Right atrium auricular region (tissue), 2 donors: ENCODE measurements at places on chromosomes 13 and 19. TPM values are rescaled to one million over a fixed set of nuclear protein-coding genes. Genes with fewer than 3 reads are reported as not detected.

DNA sequence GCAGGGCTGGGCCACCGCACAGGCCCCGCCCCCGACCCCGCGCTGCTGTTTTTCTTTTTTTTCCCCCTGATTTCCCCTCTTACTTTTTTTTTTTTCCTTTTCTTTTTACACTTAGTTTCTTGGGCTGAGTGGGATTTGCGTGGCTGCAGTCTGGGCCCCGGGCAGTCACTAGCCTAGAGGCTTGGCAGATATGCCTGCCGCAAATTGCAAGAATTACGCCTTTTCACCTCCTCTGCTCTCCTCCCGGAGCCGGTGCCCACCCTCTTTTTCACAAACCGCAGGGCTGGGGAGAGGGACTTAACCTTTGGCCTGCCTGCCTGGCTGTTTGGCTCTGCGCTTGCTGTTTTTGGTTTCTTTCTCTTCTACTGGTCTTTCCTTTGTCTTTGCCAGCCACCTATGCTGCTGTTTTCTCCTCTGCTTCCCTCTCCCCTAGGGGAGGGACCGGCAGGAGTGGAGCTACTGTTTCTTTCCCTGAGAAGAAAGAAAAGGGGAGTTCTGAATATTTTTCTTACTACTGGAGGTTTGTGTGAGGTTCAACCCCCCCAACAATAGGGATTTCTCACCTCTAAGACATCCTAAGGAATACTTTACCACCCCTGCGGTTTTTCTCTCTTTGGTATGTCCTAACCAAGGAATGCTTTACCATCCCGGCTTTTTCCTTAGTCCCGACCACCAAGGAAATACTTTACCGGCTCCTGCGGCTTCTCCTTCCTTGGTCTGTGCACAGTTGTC is 11.0 kb downstream of the ZNF552 start:
- H3K27me3 ChIP-seq: no peaks in the 10 kb centered on the region
- peak overlapping the region; percentile 38 for H3K4me3 ChIP-seq
- DNase-seq: no peak
- peak overlapping the region; percentile 73 for H3K27ac ChIP-seq

DNA sequence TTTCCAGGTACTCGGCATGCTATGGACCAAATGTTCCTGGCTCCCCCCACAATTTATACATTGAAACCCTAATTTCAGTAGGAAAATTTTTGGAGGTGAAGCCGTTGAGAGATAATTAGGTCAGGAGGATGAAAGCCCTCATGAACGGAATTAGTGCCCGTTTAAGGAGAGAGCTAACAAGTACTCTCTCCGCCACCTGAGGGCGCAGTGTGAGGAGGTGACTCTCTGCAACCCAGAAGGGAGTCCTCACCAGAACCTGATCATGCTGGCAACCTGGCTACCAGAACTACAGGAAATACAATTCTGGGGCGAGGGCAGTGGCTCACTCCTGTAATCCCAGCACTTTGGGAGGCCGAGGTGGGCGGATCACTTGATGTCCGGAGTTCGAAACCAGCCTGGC is 397.8 kb downstream of the SLITRK5 start:
- no peak overlapping the region for H3K27ac ChIP-seq
- H3K36me3 ChIP-seq: no peaks in the 10 kb centered on the region
- H3K27me3 ChIP-seq: no peaks in the 10 kb centered on the region

DNA sequence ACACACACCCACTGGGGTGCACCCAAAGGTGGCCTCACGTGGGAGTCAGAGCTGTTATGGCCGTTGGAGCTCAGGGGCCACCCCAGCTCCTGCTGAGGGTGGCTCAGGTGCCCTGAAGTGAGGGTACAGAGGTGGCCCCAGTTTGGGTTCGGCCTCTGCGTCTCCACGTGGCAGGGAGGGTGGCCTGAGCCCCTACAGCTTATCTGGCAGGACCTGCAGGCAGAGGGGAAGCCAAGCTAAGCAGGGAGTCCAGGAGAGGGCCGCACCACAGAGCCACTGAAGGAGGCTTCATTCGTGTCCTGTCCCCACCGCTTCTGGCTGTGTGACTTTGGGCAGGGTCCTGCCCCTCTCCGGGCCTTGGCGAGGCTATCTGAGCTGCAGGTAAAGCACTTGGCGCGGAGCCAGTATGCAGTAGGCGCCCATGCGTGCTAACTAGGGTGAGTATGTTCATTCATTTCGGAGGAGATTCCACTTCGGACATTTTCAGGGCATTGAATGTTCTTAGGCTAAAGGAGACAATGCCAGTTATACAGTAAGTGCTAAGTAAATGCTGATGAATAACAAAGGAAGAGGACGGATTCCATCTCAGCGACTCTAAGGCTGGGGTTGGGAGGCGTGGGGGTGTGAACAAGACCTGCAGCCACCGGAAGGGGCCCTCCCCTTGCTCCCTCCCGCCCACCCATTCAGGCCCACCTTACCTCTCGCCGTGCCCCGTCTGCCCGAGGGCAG is 4.9 kb downstream of the REX1BD start:
- H3K4me3 ChIP-seq: peak overlapping the region; percentile 44
- peak overlapping the region; percentile 63 for H3K27ac ChIP-seq
- H3K4me1 ChIP-seq: peaks cover 38% of the 10 kb centered on the region
- DNase-seq: no peak

- no peaks in the 10 kb centered on the region for H3K4me1 ChIP-seq
- no peak for DNase-seq
- H3K27me3 ChIP-seq: no peaks in the 10 kb centered on the region
- H3K36me3 ChIP-seq: peaks cover 81% of the 10 kb centered on the region
Observed at GRCh38 chr19:3006075-3006767, 22.9 kb downstream of the TLE2 start.

GRCh38 chr13:21672287-21672680 is 1.4 kb downstream of the FGF9 start:
- no peaks in the 10 kb centered on the region for H3K36me3 ChIP-seq
- H3K4me3 ChIP-seq: peak overlapping the region; percentile 55
- H3K4me1 ChIP-seq: no peaks in the 10 kb centered on the region
- H3K27me3 ChIP-seq: no peaks in the 10 kb centered on the region
- H3K27ac ChIP-seq: peak overlapping the region; percentile 88
- no peak for DNase-seq

DNA sequence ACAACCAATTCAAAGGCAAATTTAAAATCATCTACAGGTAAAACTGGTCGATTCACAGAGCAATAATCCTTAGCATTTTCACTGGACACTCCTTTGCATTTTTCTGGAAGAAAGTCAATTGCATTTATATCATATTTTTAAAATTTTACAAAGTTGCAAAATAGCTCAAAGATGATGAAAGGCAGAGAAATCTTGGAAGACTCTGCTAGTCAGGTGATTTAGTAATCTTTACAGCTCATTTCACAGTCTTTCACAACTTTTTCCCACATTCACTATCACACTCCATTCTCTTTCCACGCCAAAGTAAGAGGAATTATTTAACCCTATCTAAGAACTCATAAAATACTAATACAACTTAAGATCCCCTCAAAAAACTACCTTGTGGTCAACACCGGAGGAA is 1063.8 kb downstream of the EFNB2 start:
- H3K36me3 ChIP-seq: no peaks in the 10 kb centered on the region
- no peaks in the 10 kb centered on the region for H3K4me1 ChIP-seq
- no peaks in the 10 kb centered on the region for H3K27me3 ChIP-seq
- H3K4me3 ChIP-seq: no peak overlapping the region

GRCh38 chr13:65236841-65237418 is 1993.2 kb downstream of the PCDH9 start:
- no peaks in the 10 kb centered on the region for H3K4me1 ChIP-seq
- no peaks in the 10 kb centered on the region for H3K27me3 ChIP-seq
- no peaks in the 10 kb centered on the region for H3K36me3 ChIP-seq
- H3K27ac ChIP-seq: no peak overlapping the region

DNA sequence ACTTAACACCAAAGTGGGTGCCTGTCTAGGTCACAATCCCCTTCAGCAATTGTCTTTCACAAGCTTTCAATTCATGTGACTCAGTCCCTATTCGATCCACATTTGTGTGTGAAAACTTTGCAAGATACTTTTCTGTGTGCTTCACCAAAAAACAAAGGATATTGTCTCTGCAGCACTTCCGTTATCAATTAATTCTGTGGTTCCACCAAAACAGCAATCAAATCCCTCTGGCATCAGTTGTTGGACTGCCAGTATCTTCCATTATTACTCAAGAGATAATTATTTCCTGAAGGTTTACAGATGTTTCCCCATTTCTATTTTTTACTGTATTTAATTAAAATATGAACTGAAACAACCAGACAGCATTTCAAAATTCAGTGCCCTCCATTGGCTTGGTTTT is 481.4 kb downstream of the SUCLA2 start:
- no peak for DNase-seq
- H3K4me1 ChIP-seq: no peaks in the 10 kb centered on the region
- H3K36me3 ChIP-seq: no peaks in the 10 kb centered on the region
- H3K27ac ChIP-seq: no peak overlapping the region
- H3K4me3 ChIP-seq: no peak overlapping the region
- H3K27me3 ChIP-seq: no peaks in the 10 kb centered on the region

GRCh38 chr13:28031220-28031895 is 42.9 kb upstream of the URAD start:
- H3K4me3 ChIP-seq: no peak overlapping the region
- no peaks in the 10 kb centered on the region for H3K4me1 ChIP-seq
- no peaks in the 10 kb centered on the region for H3K27me3 ChIP-seq
- no peak overlapping the region for H3K27ac ChIP-seq
- DNase-seq: no peak

- H3K36me3 ChIP-seq: no peaks in the 10 kb centered on the region
- H3K4me1 ChIP-seq: no peaks in the 10 kb centered on the region
- no peaks in the 10 kb centered on the region for H3K27me3 ChIP-seq
- no peak for DNase-seq
- H3K4me3 ChIP-seq: no peak overlapping the region
Observed at GRCh38 chr13:75508002-75508548, 26.1 kb upstream of the TBC1D4 start.

- no peaks in the 10 kb centered on the region for H3K36me3 ChIP-seq
- no peak overlapping the region for H3K27ac ChIP-seq
- H3K4me1 ChIP-seq: peaks cover 9% of the 10 kb centered on the region
- H3K4me3 ChIP-seq: no peak overlapping the region
Observed at GRCh38 chr13:43884222-43884621, 4.5 kb downstream of the LACC1 start.

GRCh38 chr13:44951184-44951583 is 38.1 kb downstream of the NUFIP1 start:
- no peaks in the 10 kb centered on the region for H3K4me1 ChIP-seq
- no peak overlapping the region for H3K27ac ChIP-seq
- no peak overlapping the region for H3K4me3 ChIP-seq

- H3K4me1 ChIP-seq: no peaks in the 10 kb centered on the region
- DNase-seq: no peak
- no peaks in the 10 kb centered on the region for H3K27me3 ChIP-seq
- H3K36me3 ChIP-seq: no peaks in the 10 kb centered on the region
Observed at GRCh38 chr13:84443463-84443862, 561.2 kb upstream of the SLITRK1 start.

- H3K4me1 ChIP-seq: peaks cover 60% of the 10 kb centered on the region
- H3K27me3 ChIP-seq: no peaks in the 10 kb centered on the region
- H3K27ac ChIP-seq: no peak overlapping the region
- H3K4me3 ChIP-seq: no peak overlapping the region
- DNase-seq: no peak
- peaks cover 18% of the 10 kb centered on the region for H3K36me3 ChIP-seq
Observed at GRCh38 chr19:44645407-44646048, 1.8 kb downstream of the PVR start.

GRCh38 chr13:105285526-105285925 is 1249.9 kb downstream of the EFNB2 start:
- H3K36me3 ChIP-seq: no peaks in the 10 kb centered on the region
- DNase-seq: no peak
- no peak overlapping the region for H3K27ac ChIP-seq
- no peaks in the 10 kb centered on the region for H3K4me1 ChIP-seq

GRCh38 chr13:20190481-20191310 is 2.0 kb downstream of the GJB2 start:
- peaks cover 30% of the 10 kb centered on the region for H3K4me1 ChIP-seq
- H3K27ac ChIP-seq: no peak overlapping the region
- peaks cover 5% of the 10 kb centered on the region for H3K27me3 ChIP-seq
- DNase-seq: no peak
- H3K4me3 ChIP-seq: no peak overlapping the region

GRCh38 chr13:92137520-92137919 is 739.1 kb downstream of the GPC5 start:
- no peak overlapping the region for H3K27ac ChIP-seq
- H3K36me3 ChIP-seq: no peaks in the 10 kb centered on the region
- no peaks in the 10 kb centered on the region for H3K27me3 ChIP-seq
- H3K4me1 ChIP-seq: no peaks in the 10 kb centered on the region

DNA sequence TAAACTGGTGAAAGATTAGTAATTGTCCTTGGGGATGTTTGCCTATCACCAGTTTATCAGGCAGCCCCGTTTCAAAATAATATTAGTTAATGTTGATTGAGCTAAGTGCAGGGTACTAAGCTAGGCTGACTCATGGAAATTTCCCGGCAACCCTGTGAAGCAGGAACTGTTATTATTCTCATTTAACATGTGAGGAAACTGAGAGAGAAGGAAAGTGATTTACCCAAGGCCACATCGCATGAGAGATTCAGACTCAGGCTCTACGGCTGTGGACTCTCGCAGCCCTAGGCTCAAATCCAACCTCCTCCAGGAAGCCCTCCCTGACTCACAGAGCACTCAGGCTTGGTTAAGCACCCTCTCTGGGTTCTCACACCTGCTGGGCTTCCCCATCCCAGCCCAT is 19.7 kb downstream of the CLPTM1 start:
- no peaks in the 10 kb centered on the region for H3K4me1 ChIP-seq
- H3K27me3 ChIP-seq: no peaks in the 10 kb centered on the region
- DNase-seq: no peak
- peaks cover 64% of the 10 kb centered on the region for H3K36me3 ChIP-seq
- no peak overlapping the region for H3K4me3 ChIP-seq

DNA sequence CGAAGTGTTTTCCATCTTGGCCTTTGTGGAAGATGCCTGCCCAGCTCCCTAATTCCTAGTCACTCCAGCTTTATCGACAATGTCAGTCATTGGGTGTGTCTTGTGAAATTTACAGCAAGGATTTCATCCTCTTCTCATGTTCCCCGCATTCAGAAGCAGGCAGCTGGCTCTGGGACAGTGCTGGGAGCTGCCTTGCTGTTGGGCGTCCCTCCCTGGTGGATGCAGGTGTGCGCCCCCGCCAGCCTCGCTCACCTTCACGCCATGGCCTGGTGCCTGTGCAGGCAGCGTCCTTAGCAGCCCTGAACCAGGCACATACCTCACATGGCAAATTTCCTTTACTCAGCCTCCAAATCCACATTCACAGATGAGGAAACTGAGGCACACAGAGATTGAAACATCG is 39.7 kb upstream of the TFDP1 start:
- H3K36me3 ChIP-seq: no peaks in the 10 kb centered on the region
- DNase-seq: no peak
- H3K4me1 ChIP-seq: no peaks in the 10 kb centered on the region
- no peak overlapping the region for H3K4me3 ChIP-seq
- H3K27me3 ChIP-seq: no peaks in the 10 kb centered on the region
- H3K27ac ChIP-seq: no peak overlapping the region

GRCh38 chr13:36190771-36191170 is 23.6 kb downstream of the SOHLH2 start:
- H3K4me1 ChIP-seq: no peaks in the 10 kb centered on the region
- no peak for DNase-seq
- H3K4me3 ChIP-seq: no peak overlapping the region
- no peaks in the 10 kb centered on the region for H3K36me3 ChIP-seq

- no peaks in the 10 kb centered on the region for H3K4me1 ChIP-seq
- H3K4me3 ChIP-seq: no peak overlapping the region
- H3K36me3 ChIP-seq: no peaks in the 10 kb centered on the region
- no peak overlapping the region for H3K27ac ChIP-seq
- H3K27me3 ChIP-seq: no peaks in the 10 kb centered on the region
Observed at GRCh38 chr13:99151516-99151915, 49.1 kb upstream of the UBAC2 start.

The ZNF728 gene
- 4.4 TPM for total RNA-seq

The DOCK6 gene
- total RNA-seq: 49.4 TPM

The ICAM5 gene
- total RNA-seq: 1.7 TPM

The SYCN gene
- total RNA-seq: not detected

The FUT2 gene
- total RNA-seq: not detected

The TNFRSF19 gene
- total RNA-seq: 38.5 TPM

The KLK8 gene
- total RNA-seq: 2.9 TPM

The PCSK4 gene
- total RNA-seq: 1.0 TPM

The SHKBP1 gene
- total RNA-seq: 35.6 TPM
